ENCODE measurements at places on chromosomes 2 and 18.

GRCh38 chr2:78251708-78252107 is 729.5 kb upstream of the LRRTM4 start:
- DNase-seq = no peak

DNA sequence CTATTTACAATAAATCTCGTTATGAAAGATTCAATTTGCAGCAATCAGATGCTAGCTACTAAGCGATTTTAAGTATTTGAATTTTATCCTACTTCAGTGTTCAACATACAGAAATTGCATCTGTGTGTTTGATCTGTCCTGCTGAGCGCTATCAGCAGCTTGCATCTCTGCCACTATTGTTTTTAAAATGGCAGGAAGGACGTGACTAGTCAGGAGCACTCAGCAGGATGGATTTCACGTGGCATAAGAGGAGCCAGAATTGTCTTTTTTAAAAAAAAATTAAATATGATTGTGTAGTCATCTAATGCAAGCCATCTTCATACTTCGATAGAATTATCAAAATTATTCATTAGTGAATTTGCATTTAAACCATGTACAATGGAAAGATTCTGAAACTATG is 2.8 kb upstream of the KLHL14 start:
- DNase-seq = no peak

GRCh38 chr18:56738184-56738583 is 87.0 kb downstream of the WDR7 start:
- DNase-seq = no peak

DNA sequence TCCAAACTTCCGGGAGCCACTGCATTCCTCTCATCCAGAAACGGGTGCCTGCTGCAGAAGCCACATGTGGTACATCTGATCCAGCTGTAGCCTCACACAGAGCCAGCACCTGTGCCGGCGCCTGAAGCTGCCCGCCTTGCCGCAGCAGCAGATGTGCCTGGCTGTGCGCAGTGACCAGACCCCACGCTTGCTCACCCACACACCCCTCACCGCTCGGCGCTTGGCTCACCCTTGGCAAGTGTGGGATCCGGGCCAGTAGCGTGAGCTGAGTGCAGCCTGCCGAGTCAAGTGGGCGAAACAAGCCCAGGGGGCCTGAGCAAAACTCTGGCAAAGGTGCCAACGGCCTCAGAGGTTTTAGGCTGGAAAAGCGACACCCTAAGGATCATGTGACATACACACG is 220.1 kb upstream of the TMEFF2 start:
- DNase-seq = no peak

DNA sequence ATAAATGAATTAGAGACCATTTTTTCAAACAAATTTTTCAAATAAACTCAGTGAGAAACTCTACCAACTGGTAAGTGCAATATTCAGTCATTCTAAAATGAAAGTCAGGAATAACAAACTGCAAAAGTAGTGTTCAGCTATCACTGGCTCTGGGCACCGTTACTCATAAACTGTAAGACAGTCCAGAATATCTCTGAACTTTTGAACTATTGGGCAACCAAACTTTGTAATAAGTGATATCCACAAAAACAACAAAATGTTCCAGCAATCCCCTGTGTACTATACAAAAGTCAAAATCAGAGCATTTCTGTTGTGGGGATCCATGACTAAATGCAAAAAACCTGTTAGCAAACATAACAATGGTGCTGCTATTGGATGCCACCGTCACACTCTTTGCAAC is 56.3 kb downstream of the SLC25A12 start:
- DNase-seq = no peak

DNA sequence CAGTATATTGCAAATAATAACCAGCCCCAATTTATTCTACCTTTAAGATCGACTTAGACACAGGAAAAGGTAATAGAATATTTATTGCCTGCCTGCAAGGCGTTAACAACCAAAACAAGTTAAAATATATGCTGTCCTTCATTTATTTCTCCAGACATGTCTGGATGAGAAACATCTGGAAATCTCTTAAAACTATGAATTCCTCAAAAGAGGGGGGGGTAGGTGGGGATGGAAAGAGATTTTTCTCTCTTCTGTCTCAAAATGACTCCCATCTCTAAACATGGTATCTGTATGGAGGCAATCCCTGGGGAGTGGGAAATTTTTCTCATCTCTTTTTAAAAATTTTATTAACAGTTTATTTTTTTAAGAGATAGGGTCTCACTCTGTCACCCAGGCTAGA is 113.0 kb downstream of the CDH2 start:
- DNase-seq = no peak

- DNase-seq = peak; percentile 75
Observed at GRCh38 chr18:11391661-11392060, 217.7 kb upstream of the SLC35G4 start.

DNA sequence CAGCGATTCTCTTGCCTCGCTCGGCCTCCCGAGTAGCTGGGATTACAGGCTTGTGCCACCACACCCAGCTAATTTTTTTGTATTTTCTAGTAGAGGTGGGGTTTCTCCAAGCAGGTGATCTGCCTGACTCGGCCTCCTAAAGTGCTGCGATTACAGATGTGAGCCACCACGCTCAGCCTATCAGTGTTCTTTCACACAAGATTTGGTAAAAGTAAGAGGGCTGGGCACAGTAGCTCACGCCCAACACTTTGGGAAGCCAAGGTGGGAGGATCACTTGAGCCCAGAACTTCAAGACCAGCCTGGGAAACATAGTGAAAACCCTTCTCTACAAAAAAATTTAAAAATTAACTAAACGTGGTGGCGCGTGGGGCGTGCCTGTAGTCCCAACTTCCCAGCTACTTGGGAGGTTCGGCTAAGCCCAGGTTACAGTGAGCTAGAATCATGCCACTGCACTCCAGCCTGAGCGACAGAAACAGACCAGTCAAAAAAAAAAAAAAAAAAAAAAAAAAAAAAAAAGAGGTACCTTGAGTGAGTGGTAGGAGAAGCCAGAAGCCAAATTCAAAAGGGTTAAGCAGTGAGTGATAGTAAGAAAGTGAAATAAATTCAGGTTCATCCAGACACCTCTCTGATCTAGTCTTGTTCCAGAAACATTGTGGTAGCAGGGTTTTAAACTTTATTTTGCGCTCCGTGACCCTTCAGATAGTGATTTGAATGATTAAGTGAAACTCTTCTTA is 981 bp downstream of the MRPL53 start:
- DNase-seq = no peak

DNA sequence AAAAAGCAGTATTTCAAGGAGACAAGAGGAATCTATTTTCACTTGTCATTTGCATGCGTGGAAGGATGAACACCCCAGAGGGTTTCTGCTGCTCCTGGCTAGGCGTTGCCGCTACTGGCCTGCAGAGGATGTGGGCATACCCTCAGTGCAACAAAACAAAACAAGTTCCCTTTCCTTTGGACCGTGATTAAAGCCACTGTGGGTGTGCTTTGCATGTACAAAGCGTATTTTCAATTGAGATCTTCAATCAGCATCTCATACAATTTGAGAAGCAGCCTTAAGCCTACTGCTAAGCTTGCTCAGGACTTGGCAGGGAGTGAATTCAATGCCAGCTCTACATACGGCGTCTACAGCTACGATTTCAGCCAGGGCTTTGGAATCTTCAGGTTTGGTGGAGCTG is 298.4 kb downstream of the LPIN1 start:
- DNase-seq = no peak

DNA sequence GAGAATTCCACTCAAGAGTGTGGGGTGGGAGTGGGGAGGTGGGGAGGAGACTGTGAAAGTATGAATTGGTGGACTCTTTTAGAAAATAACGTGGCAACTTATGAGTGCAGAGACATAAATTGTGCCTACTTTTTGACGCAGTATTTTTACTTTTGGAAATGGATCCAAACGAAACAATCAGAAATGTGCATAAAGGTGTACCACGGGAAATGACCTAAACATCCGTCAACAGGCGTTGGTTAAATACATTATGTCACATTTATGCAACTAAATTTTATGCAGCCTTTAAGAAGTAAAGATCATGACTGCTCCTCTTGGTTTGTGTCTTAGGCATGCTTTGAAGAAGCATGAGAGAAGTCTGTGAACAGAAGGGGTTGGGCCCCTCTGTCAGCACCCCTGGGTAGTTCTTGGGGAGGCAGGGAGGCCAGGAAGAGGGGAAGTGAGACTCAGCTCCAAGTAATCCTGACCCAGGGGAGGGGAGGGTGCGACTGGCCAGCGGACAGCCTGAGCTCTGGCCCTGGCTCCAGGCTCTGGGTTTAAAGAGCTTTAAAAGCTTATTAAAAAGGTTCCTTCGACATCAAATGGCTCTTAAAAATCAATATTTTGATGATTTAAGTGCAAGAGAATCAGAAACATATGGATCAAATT is 126.4 kb upstream of the HAAO start:
- no peak for DNase-seq

Measured in A172 (cell line).